Osteoblast (primary cell): ENCODE measurements at places on chromosomes 7 and 10. TPM values are rescaled to one million over a fixed set of nuclear protein-coding genes. Genes with fewer than 3 reads are reported as not detected.

The SEMA3A gene
- 2.5 and 35.1 TPM in 2 replicates for total RNA-seq

The SLC39A12 gene
- not detected in 2 replicates for total RNA-seq

The NPY4R2 gene
- not detected in 2 replicates for total RNA-seq

The RRP12 gene
- 15.0 and 15.9 TPM in 2 replicates for total RNA-seq

The FAM25C gene
- total RNA-seq: not detected in 2 replicates

The POLR3A gene
- total RNA-seq: 11.9 and 16.2 TPM in 2 replicates

The DRGX gene
- under 0.01 TPM in 1 of 2 replicates, not detected in the other for total RNA-seq

The CALD1 gene
- 1,075 and 1,123 TPM in 2 replicates for total RNA-seq

The CAMK2B gene
- total RNA-seq: not detected in 2 replicates

The LAMB4 gene
- under 0.01 and 0.36 TPM in 2 replicates for total RNA-seq

The GPR141 gene
- not detected in 2 replicates for total RNA-seq

The TCAF2 gene
- 1.8 and 2.5 TPM in 2 replicates for total RNA-seq

The OR13A1 gene
- total RNA-seq: under 0.01 TPM in 1 of 2 replicates, not detected in the other

DNA sequence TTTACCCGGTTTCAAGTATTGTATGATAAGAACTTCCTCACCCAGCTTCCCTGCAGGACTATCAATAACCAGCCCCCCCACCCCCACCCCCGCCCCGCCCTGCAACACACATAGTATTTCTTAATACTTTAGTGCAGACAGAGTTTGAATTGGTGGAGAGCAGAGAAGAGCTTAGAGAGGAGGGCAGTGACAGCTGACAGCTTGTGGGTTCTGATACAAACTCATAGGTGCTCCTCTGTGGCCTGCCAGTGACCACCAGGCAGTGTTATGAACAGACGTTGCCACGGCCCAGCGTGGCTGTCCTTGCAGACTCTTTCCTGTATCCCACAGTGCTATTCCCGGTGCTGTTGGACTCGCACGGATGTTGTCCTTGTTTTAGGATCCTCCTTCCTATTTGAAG lies 186.9 kb upstream of the ADO start:
- no peak for DNase-seq

- DNase-seq: no peak
These were observed 2.2 kb downstream of the MORN4 start for GRCh38 chr10:97631098-97631497.

- no peak for DNase-seq
These were observed 283.3 kb downstream of the PHTF2 start for GRCh38 chr7:78081888-78082287.

GRCh38 chr10:42934351-42934811 lies 142.5 kb upstream of the RET start:
- DNase-seq: peak; percentile 62

GRCh38 chr7:127391591-127392181 lies 822 bp downstream of the ZNF800 start:
- peak; percentile 76 for DNase-seq

- no peak for DNase-seq
These were observed 133.2 kb upstream of the INHBA start for GRCh38 chr7:41835976-41836530.

GRCh38 chr10:86290933-86291615 lies 75.5 kb downstream of the GRID1 start:
- DNase-seq: no peak

GRCh38 chr7:24812305-24812945 lies 55.2 kb upstream of the GSDME start:
- peak; percentile 62 for DNase-seq

DNA sequence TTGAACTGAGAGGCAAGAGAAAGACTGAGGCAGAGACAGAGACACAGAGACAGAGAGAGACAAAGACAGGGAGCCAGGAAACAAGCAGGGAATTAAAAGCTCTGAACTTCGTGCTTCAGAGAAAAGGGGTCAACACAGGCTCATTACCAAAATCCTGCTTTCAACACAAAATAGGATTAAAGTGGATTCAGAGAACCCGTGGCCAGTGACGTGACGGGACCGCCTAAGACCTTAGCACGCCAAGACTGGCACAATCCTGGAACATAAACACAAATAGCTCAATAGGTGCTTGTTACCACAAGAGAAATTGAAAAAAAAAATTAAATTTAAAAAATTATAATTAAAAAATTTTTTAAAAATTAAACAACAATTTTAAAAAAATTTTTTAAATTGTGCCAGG lies 21.5 kb downstream of the ASB13 start:
- no peak for DNase-seq

DNA sequence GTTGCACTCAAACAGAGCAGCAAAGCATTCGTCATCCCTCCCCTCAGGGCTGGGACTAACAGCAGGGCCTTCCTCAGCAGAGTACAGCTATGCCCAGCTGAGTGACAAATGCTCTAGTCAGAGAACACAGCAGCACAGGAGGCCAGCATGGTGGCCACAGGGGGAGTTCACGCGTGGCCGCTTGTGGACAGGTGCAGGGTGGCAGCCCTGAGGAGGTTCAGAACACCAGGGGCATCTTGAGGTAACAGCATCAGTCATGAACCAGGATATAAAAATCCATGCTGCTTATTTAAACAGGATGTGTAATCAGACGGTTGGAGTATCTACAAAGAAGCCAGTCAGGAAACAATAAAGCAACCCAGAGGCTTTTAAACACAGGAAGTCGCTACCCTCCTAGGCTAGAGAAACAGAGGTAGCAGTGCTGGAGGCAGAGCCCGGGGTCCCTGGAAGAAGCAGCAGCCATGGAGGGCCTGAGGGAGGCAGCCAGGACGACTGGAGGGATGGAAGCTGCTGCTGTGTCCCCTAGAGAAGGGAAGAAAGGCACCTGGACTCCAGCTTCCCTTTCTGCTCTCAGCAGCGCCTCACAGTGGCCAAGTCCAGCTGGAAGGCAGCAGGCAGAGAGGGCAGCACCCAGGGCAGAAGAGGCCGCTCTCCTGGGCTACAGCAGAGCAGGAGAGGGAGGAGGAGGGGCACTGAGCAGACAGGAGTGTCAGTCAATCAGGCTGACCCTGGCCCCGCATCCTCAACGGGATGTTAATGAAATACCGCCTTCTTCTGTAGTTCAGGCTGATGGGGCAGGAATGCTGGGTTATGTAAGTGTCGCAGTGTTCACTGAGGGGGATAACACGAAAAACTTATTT lies 70.8 kb upstream of the UCN3 start:
- DNase-seq: peak; percentile 65

- DNase-seq: no peak
These were observed 248.7 kb upstream of the TCF7L2 start for GRCh38 chr10:112701211-112701877.

DNA sequence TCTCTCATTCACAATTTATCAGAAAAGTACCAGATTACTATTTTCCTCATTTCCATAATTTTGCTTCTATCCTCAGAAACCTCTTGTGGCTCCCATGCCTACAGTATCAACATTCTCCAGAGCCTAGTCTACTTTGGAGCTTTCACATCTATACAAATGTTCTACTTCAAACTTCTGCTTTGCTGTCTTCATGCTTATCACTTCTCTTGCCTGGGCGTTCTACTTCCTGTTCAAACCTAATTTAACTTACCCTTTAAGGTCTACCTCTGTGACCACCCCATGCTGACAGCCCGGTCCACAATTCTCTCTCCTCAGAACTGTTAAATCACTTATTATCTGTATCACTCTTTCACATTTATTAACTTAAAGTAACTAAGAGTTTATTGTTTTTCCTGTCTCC lies 6.1 kb upstream of the PTPN12 start:
- DNase-seq: peak; percentile 78

DNA sequence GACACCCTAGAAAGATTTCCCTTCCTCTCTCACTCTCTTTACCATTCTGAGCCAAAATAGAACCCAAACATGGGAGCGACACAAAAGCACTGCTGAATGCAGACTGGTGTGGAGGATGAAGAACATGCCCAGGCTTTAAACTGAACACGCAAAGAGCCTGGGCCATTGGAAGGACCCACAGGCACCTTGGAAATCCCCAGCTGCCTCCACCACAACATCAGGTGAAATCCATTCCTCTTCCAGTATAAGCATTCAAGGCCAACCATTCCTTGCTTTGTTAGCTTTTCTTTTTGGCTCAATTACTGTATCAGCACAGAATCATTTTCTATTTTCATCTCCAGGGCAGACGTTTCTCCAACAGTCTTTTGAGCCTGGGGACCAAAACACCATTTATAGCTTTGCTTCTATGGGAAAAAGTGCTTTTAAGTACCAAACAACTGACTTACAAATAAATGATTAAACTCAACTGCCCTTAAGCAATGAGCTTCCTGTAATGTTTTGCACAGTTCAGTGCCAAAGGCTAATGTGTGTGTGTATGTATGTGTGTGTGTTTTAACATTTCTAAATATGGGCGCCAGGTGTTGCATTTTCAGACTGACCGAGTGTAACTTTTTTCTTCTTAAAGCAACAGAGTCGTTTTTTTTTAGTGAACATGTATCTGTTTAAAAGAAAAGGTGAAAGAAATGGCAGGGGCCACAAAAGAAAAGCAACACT lies 16.2 kb upstream of the BLNK start:
- DNase-seq: no peak

DNA sequence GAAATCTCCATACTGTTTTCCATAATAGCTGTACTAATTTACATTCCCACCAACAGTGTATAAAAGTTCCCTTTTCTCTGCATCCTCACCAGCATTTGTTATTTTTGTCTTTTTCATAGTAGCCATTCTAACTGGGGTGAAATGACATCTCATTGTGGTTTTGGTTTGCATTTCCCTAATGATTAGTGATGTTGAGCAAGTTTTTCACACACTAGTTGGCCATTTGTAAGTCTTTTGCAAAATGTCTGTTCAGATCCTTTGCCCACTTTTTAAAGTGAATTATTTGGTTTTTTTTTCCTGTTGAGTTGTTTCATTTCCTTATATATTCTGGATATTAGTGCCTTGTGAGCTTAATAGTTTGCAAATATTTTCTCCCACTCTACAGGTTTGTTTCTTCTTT lies 101.0 kb upstream of the NFE2L3 start:
- no peak for DNase-seq

DNA sequence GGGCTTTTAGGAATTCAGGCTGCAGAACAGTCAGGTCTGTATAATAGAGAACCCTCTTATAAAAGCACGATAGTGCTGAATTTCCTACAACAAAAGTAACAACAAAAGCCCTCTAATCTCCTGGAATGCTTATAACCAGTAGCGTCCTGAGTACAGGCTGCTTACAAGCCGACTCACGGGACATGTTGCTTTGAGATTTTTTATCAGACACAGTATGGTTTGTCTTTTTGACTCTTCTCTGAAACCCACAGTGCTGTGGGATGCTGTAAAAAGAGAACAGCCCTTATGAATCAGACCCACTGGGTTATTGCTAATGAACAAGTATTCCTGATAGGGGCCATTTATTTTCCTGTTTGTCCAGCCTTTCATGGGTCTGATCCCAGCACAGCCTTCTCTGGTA lies 59.4 kb downstream of the PLPP4 start:
- no peak for DNase-seq

GRCh38 chr10:14873090-14873760 lies 5.4 kb upstream of the SUV39H2 start:
- DNase-seq: peak; percentile 85

GRCh38 chr7:153030976-153031375 lies 271.4 kb downstream of the ACTR3B start:
- DNase-seq: no peak

GRCh38 chr7:99762680-99763327 lies 21.2 kb downstream of the CYP3A4 start:
- DNase-seq: peak; percentile 79

DNA sequence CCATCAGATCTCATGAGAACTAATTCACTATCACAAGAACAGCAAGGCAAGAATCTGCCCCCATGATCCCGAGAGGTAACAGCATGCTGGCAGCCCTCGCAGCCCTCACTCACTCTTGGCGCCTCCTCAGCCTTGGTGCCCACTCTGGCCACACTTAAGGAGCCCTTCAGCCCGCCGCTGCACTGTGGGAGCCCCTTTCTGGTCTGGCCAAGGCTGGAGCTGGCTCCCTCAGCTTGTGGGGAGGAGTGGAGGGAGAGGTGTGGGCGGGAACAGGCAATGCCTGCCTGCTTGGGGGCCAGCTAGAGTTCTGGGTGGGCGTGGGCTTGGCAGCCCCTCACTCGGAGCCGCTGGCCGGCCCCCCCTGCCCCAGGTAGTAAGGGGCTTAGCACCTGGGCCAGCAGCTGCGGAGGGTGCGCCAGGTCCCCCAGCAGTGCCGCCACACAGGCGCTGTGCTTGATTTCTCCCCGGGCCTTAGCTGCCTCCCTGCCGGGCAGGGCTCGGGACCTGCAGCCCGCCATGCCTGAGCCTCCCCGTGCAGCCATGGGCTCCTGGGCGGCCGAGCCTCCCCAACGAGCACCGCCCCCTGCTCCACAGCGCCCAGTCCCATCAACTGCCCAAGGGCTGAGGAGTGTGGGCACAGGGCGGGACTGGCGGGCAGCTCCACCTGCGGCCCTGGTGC lies 24.0 kb upstream of the ZNF438 start:
- DNase-seq: no peak

DNA sequence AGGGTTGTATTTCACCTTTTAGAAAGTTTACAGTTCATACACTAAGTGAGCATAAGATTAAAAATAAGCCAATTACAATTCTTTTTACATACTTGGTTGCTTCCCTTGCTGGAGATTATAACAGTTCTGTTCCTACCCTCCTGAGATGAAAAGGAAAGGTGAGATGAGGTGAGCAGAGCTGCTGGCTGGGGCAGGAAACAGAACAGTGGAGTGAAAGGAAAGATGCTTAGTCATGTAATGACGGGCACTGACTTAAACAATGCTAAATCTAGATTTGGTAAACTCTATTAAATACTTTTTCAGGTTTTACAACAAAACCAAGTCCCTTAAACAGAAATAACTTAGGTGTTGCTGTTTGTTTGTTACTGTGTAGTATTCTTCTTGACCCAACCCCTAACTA lies 19.9 kb upstream of the ZEB1 start:
- no peak for DNase-seq
